ENCODE measurements at places on chromosomes 5 and 9. TPM values are rescaled to one million over a fixed set of nuclear protein-coding genes. Genes with fewer than 3 reads are reported as not detected.
A peak's percentile ranks its signal among the peaks of the same experiment; 100 is the strongest.

- DNase-seq = peak; percentile 20
These were observed 662.1 kb upstream of the FTMT start for GRCh38 chr5:121189342-121190305.

- no peak for DNase-seq
These were observed 153.0 kb upstream of the SMC2 start for GRCh38 chr9:103941104-103941503.

- no peak for DNase-seq
These were observed 319.1 kb downstream of the DMRT2 start for GRCh38 chr9:1369297-1369696.

- DNase-seq = no peak
These were observed 44.4 kb upstream of the ROR2 start for GRCh38 chr9:91994422-91994821.

- DNase-seq = no peak
These were observed 12.9 kb downstream of the MINAR2 start for GRCh38 chr5:129760636-129761325.

DNA sequence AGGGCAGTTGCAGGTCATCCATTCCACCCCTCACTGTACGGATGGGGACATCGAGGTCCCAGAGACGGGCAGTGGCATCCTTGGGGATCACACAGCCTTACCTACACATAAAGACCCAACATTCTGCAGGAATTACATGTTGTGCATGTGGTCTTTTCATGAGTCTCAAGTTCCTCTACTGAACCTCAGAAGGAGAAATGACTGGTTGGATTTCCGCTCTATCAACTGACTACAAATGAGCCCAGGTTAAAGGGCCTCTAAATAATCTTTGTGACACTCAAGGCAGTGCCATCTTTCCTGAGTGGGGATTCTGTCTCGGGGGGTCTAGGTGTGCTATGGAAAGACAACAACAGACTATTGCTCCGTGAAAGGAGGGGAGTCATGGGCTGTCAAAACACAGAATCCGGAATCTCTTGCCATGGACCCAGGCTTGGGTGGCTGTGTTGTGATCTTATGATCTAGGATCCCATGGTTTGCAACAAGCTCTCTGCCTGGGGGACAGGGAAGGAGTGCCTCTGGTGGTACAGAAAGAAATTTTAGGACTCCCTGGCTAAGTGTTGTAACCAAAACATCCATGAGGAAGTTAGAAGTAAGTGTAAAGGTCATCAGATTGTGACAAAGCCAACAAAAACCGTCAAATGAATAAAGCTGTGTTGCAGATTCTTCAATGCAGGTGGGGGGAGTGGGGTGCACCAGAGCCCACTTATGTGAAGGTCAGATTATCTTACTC lies 1.9 kb upstream of the SLC31A2 start:
- no peak for DNase-seq

DNA sequence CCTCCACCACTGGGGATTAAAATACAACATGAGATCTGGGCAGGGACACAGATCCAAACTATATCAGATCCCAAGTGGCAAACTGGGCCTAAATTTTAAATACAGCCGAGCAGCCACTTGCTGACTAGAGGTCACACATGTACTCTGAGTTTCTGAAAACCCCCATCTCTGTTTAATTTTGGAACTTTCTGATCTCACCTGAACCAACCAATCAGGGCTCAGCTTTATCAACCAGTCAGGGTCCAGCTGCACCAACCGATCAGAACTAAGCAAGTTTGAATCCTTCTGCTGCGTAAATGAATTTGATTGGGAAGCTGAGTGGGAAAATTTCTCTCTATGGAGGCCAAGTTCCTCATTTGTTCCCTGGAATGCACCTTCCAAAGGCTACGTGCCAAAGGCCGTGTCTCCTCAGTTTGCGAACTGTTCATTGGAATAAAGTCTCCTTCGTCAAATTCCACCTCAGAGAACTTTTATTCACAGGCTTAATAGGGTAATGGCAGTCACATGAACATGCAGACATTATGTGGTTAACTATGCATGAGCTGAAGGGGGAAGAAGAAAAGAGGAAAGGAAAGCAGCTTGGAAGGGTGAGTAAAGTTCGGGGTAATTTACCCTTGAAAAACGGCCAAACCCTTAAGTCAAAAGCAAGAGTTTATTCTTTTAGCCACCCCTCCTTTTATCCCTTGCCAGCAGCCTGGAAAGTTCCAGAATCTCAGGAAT lies 3.7 kb downstream of the CD180 start:
- DNase-seq = no peak

- no peak for DNase-seq
These were observed 50.8 kb downstream of the RBM27 start for GRCh38 chr5:146254223-146254622.

GRCh38 chr5:75260708-75261107 lies 24.0 kb upstream of the ANKRD31 start:
- no peak for DNase-seq

DNA sequence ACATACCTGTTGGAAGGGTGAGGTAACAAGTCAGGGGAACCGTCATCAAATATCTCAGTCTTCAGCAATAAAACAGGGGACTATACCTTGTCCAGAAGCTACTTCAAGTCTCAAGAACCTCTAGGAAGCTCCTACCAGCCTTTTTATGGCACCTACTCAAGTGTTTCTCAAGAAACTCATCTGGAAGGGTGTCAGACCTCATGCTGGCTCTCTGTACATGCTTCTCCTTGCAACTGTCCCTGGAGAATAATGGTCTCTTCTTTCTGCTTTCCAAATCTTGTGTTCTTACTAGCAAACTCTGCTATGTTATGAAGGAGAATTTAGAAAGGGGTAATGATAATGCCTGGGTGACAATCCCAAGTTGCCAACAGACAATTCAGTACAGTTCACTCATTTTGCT lies 8.3 kb upstream of the PTAR1 start:
- DNase-seq = no peak

- no peak for DNase-seq
These were observed 8.3 kb upstream of the CCNO start for GRCh38 chr5:55241746-55242145.

- no peak for DNase-seq
These were observed 22.4 kb upstream of the KIF12 start for GRCh38 chr9:114121227-114122135.

SV2C gene
- not detected for polyA plus RNA-seq

ZNF484 gene
- polyA plus RNA-seq = 4.1 TPM

UGT3A1 gene
- not detected for polyA plus RNA-seq

CDKN2A gene
- 29.7 TPM for polyA plus RNA-seq

PCDHB11 gene
- 0.25 TPM for polyA plus RNA-seq

ADAMTS12 gene
- 47.6 TPM for polyA plus RNA-seq

TAF1L gene
- not detected for polyA plus RNA-seq

All from AG04450 (cell line).